ENCODE measurements at places on chromosomes 12 and 14. TPM values are rescaled to one million over a fixed set of nuclear protein-coding genes. Genes with fewer than 3 reads are reported as not detected.

DNA sequence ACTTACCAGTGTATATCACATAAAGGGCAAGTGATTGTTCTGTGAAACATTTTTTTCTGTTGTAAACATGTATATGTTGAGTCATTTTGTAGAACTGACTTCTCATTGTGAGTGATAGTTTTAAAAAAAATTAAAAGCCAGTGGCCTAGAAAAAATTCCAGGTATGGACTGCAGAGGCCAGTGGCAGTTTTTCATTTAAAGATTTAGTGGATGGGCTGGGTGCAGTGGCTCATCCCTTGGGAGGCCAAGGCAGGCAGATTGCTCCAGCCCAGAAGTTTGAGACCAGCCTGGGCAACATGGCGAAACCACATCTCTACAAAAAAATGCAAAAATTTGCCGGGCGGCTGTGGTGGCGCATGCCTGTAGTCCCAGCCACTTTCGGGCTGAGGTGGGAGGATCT is 84.7 kb upstream of the MDM1 start:
- no peak for DNase-seq

- no peak for DNase-seq
These were observed 473.5 kb downstream of the FOXG1 start for GRCh38 chr14:29240066-29240465.

- DNase-seq = no peak
These were observed 56.4 kb upstream of the RNU6-8 start for GRCh38 chr14:32259368-32260013.

DNA sequence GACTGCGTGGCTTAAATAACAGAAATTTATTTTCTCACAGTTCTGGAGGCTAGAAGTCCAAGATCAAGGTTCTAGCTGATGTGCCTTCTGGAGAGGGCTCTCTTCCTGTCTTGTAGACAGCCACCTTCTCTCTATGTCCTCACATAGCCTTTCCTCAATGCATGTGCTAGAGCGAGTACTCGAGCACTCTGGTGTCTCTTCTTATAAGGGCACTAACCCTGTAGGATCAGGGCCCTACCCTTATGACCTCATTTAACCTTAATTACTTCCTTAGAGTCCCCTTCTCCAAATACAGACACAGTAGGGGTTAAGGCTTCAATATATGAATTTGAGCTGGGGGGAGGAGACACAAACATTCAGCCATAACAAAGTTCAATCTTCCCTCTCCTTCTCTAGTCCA is 10.2 kb downstream of the DHH start:
- no peak for DNase-seq

DNA sequence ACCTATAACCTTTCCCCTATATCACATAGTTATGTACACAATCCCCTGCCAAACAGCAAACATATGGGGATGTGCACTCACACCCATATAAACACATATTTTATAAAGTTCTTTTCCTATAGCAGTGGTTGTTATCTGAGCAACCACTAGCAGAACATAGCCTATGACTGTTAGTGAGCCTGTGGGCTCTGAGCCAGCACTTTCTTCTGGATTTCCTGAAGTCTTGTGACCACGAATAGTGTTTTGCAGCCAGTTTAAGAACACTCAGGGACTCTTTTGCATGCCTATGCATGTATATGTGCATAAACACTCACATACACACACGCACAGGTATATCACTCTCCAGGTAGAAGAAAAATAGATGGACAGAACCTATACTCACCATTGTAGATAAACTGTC is 17.1 kb downstream of the TESPA1 start:
- no peak for DNase-seq

DNA sequence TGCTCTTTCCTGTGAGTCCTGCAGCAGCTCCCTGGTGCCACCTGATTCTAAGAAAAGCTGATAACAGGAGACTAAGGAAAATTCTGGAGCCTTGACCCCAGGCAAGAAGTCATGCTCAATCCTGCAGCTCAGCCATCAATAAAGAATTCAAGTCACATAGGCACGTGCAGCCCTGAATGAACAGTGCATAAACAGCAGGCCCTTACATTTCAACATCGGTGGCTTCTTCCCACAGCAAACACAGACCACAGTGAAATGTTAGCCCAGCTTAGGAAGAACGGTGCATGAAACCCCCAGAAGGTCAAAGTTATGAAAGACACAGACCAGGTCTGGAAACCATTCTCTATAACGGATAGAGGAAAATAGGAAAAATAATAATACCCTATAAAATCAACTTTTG is 10.5 kb downstream of the CINP start:
- no peak for DNase-seq

GRCh38 chr14:103483600-103483999 is 39.0 kb downstream of the CKB start:
- DNase-seq = no peak

GRCh38 chr14:52049721-52050588 is 18.9 kb downstream of the NID2 start:
- peak; percentile 44 for DNase-seq

- no peak for DNase-seq
These were observed 16.2 kb downstream of the LPCAT3 start for GRCh38 chr12:7001921-7002591.

- no peak for DNase-seq
These were observed 12.5 kb downstream of the GPR68 start for GRCh38 chr14:91232052-91232451.

DNA sequence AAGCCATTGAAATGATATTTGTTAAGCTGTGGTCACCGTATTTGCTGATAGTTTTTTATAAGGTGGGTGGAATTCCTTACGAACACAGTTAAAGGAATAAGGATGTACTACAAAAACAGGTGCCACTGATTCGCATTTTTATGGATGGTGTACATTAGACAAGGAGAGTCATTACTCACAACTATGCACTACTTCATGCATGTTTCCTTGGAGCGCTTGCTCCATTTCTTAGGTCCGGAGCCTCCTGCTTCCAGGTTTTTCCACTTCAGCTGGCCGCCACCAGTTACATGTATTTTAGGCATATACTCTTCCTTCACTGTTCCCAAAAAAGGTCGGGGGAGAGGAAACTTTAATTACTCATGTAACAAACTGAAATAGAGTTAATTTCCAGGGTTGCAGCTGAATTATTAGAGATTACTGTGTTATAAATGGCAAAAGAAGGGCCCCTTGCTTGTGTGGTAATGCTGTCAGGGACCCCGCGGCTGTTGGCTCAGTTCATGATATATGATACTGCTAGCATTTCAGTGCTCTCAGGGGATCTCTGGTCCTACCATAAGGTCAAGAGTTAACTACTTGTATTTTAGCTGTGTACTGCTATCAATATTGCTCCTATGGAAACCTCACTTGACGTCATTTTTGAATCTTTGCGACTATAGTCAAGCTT is 454.7 kb downstream of the NPAS3 start:
- no peak for DNase-seq

- no peak for DNase-seq
These were observed 209.2 kb upstream of the HMGA2 start for GRCh38 chr12:65615118-65615517.

DNA sequence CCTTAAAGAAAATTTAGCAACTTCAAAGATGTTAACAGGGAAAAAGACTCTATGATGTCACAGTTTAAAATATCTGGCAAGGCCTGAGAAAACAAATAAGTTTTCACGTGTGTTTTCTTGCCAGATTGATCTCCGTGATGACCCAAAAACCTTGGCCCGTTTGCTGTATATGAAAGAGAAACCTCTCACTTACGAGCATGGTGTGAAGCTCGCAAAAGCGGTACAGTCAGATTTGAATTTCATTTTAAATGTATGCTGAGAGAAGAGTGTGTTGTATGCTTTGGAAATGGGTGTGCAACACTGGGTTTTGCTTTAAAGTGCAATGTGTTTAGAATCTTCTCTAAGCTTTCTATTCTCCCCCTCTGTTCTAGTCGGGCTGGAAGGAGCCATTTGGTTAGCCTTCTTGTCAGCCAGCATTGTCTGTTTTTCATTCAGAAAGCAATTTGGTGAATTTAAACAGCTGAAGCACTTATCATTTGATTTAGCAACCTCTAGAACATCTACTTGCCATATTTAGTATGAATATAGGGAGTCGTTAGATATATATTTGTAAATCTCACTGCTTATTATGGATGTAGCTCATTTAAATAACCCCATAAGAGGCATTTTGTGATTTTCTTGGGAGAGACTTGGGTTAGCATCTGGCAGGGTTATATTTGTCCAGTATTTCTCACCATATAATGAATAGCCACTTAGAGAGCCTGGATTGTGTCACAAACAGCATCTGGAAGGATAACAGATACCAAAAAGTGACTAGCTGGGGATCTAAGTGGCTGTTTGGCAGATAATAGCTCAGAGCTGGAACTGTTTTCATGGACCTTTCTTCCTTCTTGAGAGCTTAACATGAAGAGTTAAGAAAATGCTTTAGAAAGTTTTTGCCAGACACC is 35.5 kb downstream of the GPHB5 start:
- no peak for DNase-seq

DNA sequence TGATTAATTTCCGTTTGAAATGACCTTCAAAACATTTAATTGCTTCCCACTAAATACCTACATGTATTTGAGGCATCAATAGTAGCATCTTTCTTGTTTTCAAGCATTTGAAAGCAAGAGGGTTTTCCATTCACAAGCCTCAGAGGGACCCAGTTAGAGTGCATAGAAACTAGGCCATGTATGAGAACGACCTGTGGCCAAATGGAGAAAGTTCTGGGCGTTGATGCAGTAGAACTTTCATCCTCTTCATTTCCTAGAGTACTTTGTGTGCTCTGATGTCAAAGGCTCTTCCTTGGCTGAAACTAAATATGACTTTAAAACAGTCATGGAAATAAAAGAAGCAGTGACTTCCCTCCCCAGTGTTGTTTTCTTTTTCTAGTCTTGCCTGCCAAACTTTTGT is 944 bp upstream of the DHRS7 start:
- DNase-seq = no peak

DNA sequence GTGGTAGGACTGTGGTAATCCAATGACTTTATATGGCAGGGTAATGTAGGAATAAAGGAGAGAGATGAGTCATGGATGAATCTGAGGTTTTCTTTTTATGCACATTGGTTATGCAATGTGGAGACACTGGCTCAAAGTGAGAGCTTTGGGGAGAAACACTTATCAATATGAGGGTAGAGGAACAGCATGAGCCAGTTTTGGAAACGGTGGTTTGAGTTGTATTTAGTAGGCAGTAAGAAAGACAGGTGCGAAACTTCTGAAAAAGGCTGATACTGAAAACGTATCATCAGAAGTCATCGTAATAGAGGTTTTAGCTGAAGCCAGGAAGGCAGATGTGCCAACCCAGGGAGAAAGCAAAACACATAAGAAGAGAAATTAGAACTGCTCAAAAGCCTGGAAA is 854.8 kb upstream of the SEL1L start:
- no peak for DNase-seq

DNA sequence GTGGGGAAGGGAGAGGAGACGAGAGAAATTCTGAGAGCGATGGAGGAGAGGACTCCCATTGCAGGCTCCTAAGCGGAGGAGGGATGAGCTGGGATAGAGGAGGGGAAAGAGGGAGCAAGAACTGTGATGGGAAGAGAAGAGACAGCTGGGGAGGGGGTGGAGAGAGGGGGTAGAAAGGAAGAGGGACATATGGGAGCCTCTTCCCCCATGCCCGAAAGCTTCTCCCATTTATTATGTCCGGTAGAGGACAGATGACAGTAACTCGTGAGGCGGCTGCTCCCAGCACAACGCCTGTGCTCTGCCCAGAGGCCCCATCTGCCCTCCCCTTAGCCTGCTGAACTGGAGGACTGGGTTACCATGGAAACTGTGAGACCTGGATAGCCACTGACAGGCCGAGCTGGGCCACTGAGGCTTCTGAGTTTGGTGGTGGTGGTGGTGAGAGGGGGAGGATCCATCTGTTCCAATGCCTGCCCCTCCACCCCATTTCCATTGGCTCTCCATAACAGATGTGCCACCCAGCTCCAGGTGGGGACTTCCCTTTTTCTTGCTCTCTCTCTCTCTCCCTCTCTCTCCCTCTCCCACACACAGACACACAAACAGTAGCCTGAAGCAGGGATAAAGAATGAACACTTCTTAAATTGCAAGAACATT is 8.3 kb downstream of the CPNE6 start:
- DNase-seq = no peak

DNA sequence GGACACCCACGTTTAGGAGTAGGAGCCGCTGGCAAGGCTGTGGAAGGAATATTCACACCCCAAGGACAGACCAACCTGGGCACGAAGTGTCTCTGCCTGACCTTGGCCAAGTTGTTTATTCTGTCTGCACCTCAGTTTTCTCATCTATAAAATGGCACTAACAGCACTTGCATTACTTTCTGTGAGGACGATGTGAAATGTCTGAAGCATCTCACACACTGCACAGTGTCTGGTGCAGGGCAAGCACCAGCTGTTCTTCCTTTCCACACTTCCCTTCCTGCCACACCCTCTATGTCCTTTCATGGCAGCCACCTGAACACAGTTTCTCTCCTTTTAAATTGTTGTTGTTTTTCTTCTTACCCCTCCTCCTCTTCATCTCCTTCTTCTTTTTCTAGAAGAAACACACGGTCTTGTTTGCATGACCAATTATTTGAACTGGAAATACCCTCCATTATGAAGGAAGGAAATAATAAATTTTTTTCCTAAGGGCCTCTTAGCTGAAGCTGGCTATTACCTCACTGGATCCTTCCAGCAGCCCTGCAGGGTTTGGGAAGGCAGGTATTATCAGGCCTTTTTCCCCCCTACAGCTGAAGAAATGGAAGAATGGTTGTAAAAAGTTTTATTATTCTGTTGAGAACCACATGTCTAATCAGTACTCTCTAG is 42.9 kb upstream of the ATP23 start:
- no peak for DNase-seq

- no peak for DNase-seq
These were observed 583 bp downstream of the FAM186B start for GRCh38 chr12:49604856-49605255.

DNA sequence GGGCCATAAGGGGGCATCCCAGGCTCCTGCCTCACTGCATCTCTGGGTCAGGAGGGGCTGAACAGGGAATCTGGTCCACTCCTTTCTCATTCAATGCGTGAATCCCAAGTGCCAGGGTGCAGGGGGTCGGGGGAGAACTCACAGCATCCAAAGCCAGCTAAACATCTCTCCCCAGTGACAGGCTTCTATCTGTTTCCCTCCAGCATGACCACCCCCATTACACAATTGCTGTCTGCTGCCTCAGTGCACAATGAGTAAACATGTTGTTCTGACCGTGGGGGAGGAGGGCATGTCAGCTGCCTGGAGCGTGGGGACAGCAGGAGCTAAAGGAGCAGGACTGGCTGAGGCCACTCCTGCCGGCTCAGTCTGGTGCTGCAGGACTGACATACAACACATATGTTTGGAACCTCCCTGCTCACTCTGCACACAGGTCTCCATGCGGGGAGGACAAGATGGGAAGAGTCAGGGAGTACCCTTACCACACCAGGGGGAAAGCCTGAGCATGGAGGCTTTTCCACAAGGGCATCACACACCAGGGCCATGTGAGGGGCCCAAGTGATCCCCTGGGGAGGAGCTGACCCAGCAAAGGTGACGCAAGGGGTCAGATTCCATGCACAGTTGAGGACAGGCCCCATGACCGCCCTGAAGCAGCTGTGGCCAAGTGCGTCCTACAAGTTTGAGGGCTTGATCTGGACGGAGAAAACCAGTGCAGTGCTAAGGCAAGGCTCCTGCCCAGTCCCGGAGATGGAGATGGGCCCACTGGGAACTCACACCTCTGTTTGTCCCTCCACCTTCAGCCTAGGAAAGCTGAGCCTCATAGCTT is 1.4 kb downstream of the TNS2 start:
- DNase-seq = peak; percentile 75

GRCh38 chr12:115570069-115570777 is 707.3 kb downstream of the MED13L start:
- DNase-seq = no peak

IGFBP6 gene
- total RNA-seq = 93.4 TPM

CCNK gene
- total RNA-seq = 64.5 TPM

ALG10 gene
- total RNA-seq = 5.8 TPM

PRIM1 gene
- 6.8 TPM for total RNA-seq

KERA gene
- total RNA-seq = not detected

OR4K13 gene
- not detected for total RNA-seq

PYGL gene
- 31.0 TPM for total RNA-seq

CCER1 gene
- total RNA-seq = not detected

FLRT2 gene
- 4.9 TPM for total RNA-seq

All from mucosa of descending colon (tissue), 3 donors.